Stimulated activated CD4-positive, alpha-beta T cell treated with anti-CD3 and anti-CD28 coated beads, TNF-alpha, amount 100 ng/mL, for 1 hour (primary cell): ENCODE measurements at places on chromosomes 7 and 10.

GRCh38 chr7:154638286-154638685 is 364.6 kb downstream of the PAXIP1 start:
- no peak for DNase-seq

- no peak for DNase-seq
Measured at GRCh38 chr10:131655101-131655849, 245.5 kb upstream of the PPP2R2D start.

DNA sequence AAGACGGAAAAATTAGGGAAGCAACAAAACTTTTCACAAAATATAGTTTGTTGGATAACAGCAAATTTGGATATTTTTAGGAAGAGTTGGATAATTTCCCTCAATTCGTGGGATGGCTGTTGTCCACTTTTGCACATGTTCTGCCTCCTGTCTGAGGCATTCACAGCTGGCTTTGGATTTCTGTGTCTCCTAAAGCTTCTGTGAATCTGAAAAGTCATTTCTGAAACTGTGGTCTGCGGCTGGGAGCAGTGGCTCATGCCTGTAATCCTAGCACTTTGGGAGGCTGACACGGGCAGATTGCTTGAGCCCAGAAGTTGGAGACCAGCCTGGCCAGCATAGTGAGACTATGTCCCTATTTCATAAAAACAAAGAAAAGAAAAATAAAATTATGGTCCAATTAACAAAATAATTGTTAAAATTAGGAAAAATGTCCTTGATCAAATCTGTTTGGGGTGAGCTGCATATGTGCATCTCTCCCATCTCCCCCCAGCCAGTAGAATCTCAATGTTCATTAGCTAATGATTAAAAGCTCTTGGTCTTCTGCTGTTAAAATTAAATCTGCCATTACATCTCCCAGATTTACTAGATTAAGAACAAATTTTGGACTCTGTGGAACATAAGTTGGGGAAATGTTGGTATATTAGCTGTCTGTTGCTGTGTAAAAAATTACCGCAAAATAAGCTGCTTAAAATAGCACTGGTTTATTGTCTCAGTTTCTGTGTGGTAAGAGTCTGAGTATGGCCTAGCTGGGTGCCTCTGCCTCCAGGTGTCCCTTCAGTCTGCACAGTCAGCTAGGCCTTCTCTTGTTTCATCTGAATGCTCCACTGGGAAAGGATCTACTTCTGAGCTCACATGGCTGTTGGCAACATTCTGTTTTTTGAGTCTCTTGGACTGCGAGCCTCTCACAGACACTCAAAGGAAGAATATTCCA is 332.0 kb upstream of the FZD1 start:
- DNase-seq = no peak

DNA sequence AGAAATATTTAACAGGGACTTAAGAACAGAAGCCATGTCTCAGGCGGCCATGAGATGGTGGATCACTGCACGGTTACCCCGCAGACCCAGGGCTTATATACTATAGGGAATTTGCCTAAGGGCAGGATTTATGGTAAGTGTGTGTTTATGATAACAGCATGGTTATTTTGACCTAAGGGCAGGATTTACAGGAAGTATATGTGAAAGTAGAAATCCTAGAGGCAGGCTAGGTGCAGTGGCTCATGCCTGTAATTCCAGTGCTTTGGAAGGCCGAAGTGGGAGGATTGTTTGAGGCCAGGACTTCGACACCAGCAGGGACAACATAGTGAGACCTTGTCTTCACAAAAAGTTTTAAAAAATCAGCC is 43.0 kb upstream of the ZNF438 start:
- no peak for DNase-seq

DNA sequence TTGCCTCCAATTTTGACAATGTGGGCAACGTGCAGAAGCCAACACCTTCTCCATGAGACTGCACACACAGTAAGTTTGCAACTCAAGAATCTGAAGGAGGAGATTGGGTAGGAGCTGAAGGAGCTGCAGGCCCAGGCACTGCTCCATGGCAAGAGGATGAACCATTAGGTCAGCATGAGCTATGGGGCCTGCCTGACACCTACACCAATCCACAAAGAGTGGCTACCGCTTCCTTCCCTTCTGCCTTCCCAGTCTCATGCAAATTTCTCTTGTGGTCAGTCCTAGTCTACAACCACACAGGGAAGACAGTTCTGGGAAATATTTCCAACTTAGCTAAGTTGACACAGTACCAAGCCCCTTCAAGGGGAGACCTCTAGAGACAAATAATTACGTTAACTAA is 142.0 kb upstream of the ADO start:
- DNase-seq = no peak

GRCh38 chr7:2897023-2897422 is 52.9 kb upstream of the GNA12 start:
- DNase-seq = no peak

GRCh38 chr7:105637755-105638154 is 56.5 kb upstream of the EFCAB10 start:
- DNase-seq = no peak
